ENCODE measurements at places on chromosomes 6 and 20.

DNA sequence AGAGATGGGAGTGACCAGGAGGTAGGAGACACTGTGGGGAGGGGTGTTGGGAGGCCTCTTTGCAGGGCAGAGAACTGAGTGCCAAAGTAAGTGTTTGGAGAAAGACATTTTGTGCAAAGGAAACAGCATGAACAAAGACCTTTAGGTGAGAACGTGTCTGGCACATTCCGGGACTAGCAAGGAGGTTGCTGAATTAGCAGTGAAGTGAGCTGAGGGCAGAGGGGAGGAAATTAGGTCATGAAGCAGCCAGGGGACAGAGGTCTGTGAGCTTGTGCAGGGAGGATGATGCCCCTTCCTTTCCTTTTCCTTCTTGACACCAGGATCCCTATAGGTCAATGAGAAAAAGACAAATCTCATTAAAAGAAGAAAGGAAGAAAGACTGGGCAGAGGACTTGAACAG is 21.4 kb upstream of the AHCY start:
- no peak for DNase-seq

GRCh38 chr20:6848041-6848440 is 80.6 kb downstream of the BMP2 start:
- no peak for DNase-seq

- DNase-seq, result no peak
Observed at GRCh38 chr20:41350408-41350962, 9.9 kb downstream of the LPIN3 start.

GRCh38 chr6:20718705-20719653 is 184.7 kb downstream of the CDKAL1 start:
- no peak for DNase-seq

DNA sequence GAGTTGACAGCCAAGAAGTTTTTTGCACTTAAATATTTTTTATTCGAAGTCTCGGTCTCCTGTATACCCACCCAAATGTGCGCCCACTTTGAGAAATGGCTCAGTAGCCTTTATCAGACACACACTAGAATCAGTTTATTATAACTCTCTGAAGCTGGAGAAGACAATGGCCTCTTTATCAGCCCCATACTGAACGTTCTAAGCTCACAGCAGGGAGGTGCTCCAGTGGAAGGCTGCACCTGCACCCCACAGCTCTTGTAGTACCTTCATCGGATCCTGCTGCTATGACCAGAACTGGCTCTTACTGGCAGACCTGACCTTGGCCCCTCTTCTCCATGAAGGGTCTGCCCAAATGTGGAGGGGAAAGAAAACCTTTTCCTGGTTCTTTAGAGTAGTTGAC is 165.0 kb upstream of the SCGN start:
- peak; percentile 35 for DNase-seq

- DNase-seq, result no peak
Observed at GRCh38 chr6:35018182-35018519, 123.0 kb downstream of the TCP11 start.

DNA sequence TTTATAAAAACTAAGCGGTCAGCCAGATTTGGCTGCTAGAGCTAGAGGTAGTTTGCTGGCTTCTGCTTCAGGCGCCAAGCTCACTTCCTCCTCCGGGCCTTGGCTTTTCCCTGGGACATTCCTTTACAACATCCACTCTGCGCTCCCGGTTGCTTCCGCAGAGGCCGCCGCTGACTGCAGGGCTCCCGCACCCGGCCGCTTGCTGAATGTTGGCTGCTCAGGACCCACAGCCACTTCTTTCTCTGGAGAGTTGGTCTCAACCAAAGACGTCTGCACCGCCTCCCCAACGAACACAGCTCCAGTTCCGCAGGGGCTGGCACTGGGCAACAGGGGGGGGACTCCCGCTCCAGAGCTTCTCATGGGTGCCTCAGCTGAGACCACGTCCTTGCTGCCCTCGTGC is 282.8 kb downstream of the TFAP2C start:
- DNase-seq, result no peak

GRCh38 chr6:30319146-30319835 is 7.4 kb upstream of the TRIM39 start:
- DNase-seq, result no peak

DNA sequence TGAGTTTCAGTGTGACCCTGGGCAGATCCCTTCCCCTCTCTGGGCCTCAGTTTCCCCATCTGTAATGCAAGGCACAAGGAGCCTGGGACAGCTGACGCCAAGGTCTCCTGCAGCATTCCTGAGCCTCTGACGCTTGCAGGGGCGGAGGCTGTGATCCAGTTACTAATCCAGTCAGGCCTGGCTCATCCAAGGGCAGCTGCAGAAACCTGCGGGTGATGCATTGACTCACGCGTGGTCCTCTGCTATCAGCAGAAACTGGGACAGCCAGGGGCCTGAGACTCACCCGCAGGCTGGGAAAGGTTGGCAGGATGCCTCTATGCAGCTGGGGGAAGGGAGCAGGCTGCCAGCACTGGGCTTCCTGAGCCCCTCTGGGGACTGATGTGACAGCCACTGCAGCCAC is 65.0 kb upstream of the SIRPA start:
- DNase-seq, result no peak

DNA sequence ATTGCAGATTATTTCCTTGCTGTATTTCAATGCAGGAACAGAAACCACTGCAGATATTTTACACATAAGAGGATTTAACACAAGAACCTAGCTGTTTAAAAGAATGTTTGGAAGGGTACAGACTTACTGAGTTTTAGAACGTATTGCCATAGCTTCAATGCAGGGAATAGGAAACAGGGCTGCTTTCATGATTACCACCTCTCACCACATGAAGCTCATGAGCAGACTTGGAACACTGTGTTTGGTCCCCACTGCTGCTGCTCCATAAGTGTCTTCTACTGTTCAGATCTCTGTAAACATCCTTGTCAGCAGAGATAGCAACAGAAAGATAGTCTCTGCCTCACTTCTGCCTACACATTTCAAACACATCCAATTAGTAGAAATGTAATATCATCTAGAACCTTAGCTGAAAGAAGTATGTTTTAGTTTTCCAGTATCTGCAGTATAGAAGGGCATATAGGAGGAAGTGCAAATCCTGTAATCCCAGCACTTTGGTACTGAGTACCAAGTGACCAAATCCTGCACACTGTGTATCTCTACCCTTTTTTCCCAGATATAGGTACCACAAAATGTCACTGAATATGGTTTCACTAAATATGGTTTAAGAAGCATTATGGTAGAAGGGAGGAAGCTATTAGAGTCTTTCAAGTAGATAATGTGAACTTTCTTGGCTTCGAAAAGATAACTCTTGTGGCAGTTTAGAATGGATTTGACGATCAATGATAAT is 51.9 kb downstream of the STXBP5 start:
- no peak for DNase-seq

- no peak for DNase-seq
Observed at GRCh38 chr20:10432079-10432478, 1.9 kb downstream of the MKKS start.

DNA sequence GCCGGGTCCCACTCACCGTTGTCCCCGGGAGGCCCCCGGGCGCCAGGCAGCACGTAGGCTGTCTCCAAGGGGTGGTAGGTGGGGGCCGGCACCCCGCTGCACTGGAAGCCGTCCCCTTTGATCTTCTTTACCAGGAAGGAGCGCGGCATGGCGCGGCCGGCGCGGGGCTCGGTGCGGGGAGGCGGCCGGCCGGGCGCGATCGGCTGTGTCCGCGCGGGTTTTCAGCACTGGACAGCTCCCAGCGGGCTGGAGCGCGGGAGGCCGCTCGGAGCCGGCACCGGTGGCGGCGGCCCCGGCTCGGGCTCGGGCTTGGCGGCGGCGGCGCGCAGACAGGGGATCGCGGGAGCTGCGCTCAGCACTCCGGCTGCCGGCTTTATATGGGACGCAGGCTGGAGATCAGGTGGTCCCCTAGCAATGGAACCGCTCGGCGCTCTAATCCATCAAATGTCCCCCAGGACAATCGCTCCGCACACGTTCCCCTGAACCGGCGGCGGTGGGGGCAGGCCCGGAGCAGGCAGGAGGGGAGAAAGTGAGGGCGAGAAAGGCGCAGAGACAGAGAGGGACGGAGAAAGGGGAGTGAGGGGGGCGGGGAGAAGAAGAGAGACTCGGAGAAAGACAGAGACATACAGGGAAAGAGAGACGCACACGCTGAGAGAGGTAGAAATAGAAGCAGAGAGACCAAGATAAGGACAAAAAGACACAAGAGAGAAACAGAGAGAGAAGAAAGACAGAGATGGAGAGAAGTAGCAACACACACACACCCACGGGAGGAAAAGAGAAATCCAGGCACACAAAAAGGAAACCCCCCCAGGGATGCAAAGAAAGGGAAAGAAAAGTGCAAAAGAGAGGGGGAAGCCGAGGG is at the start of gene SCRT2:
SCRT2 (minus strand) TSS at position 350 of the 862 bp plus-strand sequence; CDS start at position 149, 201 bp downstream.
- DNase-seq, result no peak

DNA sequence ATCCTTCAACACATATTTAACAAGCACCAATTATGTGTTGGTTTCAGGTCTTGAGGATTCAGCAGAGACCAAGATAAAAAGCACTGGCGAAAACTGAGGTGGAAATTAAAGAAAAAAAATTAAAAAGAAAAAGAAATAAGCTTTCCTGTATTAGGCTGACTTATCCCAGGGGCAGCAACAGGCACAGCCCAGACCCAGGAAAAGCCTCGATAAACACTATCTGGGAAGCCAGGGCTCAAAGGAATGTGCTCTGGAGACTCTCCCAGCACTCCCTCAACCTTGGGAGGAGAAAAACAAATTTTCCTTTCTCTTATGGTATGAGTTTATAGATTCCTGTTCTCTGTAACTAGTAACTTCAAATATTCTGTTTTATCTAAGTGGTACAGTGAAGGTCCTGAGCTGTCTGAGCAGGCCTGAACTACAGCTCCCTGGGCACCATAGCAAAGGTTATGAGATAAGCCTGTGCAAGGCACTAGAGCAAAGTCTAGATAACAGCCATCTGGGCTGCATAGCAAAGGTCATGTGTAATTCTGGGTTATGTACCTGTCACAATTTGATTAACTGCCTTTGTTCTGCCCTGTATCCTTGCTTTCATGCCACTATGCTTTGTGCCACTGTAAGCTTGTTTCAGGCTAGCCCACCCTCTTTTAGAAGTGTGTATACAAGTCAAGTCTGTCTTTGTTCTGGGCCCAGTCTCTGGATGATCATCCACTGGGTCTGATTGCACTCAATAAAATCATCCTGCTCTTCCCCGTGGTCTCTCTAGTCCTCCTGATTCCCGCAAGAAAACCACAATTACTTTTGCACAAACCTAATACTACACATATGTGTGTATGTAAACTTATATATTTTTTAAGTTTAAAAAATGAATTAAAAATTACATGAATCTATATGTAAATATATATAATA is 54.0 kb downstream of the IL22RA2 start:
- DNase-seq, result no peak

DNA sequence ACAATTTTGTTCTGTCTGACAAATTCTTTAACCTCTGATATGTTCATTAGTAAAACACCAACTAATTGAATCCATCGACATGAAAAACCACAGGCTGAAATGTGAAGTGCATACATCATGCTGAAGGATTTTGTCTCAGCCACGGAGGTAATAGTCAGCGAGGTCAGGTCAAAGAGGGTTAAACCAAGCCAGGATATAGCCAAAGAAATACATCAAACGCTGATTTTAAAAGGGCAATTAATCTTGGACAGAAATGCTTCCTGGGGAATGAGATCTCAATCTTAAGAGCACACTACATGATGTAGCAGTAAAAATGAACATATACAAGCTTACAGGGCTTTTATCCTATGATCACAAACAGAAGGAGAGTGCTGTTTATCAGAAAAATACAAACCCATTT is 106.7 kb downstream of the PRDM1 start:
- no peak for DNase-seq

- DNase-seq, result no peak
Observed at GRCh38 chr6:125246566-125246965, 55.2 kb downstream of the HDDC2 start.

- no peak for DNase-seq
Observed at GRCh38 chr6:97288188-97288587, 5.2 kb upstream of the MMS22L start.

GRCh38 chr20:37567331-37567665 is 39.6 kb upstream of the BLCAP start:
- no peak for DNase-seq

- DNase-seq, result no peak
Observed at GRCh38 chr6:128240024-128240428, 280.4 kb downstream of the PTPRK start.

- DNase-seq, result peak; percentile 70
Observed at GRCh38 chr6:27505209-27506027, 32.5 kb upstream of the ZNF184 start.

DNA sequence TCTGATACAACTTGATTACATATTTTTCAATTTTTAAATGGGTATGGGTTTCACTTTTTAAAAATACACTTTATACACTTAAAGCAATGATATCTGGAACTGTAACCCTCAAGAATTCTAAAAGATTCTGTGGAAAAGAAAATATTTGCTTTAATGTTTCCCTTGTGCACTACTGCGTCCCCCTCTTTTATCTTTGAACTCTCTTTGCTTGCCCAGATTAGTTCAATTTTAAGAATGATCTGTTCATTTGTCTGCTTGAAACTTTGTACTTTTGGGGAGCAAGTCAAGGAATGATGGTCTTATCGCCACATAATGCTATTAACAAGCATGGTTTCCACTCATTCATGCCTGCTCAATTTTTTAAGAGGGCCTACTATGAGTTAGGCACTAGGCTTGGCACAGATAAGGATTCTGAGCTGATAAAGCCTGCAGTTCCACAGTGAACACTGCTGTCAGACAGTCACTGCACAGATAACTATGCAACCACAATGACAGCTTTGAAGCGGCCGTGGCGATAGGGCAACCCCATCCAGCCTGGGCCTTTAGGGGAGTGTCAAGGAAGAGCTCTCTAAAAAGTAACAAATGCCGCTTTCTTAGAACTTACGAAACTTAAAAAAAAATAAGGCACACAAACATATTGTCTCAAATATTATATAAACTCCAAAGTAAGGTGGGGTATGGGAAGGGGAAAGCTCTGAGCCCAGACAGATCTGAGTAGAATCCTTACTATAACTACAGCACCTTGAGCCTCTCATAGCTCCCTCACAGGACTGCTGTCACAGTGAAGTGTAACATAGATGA is 29.7 kb downstream of the FYN start:
- no peak for DNase-seq

GRCh38 chr6:15499591-15499990 is 163.2 kb downstream of the DTNBP1 start:
- DNase-seq, result no peak

DNA sequence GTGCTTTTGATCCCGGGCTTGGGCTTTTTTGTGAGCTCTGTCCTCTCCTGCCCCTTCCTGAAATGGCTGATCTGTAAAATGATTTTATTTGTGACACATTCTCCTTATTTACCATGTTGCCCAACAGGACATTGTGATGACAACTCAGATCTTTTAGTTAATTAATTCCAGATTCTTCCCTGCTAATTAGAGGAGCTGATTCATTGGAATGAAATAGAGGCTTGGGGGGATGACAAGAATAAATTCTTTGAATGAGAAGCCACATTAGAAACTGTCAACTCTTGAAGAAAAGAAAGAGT is 26.1 kb upstream of the GABRR1 start:
- no peak for DNase-seq

DNA sequence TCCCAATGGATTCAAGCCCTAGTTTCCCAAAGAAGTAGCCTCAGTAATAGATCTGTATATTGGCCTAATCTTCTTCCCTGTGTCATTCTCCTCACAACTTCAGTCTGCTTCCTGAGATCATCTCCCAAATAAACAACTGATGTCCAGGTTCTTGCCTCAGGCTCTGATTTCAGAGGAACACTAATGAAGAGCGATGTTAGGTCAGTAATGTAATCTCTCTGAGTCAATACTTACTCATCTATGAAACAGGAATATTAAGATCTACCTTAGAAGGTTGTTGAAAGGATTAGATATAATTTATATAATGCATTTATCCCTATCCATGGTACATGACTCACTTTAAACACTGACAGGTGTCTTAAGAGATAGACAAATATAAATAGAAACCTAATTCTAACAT is 246.0 kb upstream of the FLRT3 start:
- peak; percentile 30 for DNase-seq

Data from NCI-H1930 (cell line).